ENCODE measurements at places on chromosomes 7 and 10. TPM values are rescaled to one million over a fixed set of nuclear protein-coding genes. Genes with fewer than 3 reads are reported as not detected.

GRCh38 chr7:42254217-42254616, 17.2 kb upstream of the GLI3 start:
- DNase-seq = peak; percentile 46
- H3K36me3 ChIP-seq = no peaks in the 10 kb centered on the region
- 0 out of 2 replicates have a peak, but pooled peaks cover 1% of the 10 kb centered on the region for H3K27me3 ChIP-seq
- H3K27ac ChIP-seq = no peak overlapping the region

- no peak overlapping the region for H3K4me3 ChIP-seq
- H3K27me3 ChIP-seq = no peaks in the 10 kb centered on the region
- no peaks in the 10 kb centered on the region for H3K4me1 ChIP-seq
- H3K27ac ChIP-seq = no peak overlapping the region
- DNase-seq = no peak
- no peaks in the 10 kb centered on the region for H3K36me3 ChIP-seq
Observed at GRCh38 chr7:94975336-94975735, 67.9 kb downstream of the PPP1R9A start.

DNA sequence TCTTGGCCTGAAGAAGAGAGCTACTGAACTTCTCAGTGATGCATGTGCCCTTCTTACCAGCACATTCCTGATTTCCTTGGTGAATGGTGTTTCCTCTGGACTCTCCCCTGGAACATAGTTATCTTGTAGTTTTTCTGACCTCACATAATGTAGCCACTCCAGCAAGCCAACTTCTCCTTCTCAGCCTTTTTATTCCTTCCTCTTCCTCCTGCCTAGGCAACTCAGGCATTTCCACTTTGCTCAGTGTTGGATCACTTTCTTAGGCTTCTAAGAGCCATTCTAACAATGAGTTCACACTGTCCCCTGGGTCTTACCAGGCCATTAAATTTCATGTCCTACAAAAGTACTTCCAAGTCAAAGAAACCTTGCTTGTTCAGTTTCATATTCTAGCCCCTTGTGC, 3.6 kb upstream of the PTTG1IP2 start:
- no peaks in the 10 kb centered on the region for H3K36me3 ChIP-seq
- no peak for DNase-seq
- no peak overlapping the region for H3K4me3 ChIP-seq
- no peaks in the 10 kb centered on the region for H3K4me1 ChIP-seq

- no peaks in the 10 kb centered on the region for H3K36me3 ChIP-seq
- DNase-seq = no peak
- H3K4me3 ChIP-seq = no peak overlapping the region
- no peaks in the 10 kb centered on the region for H3K27me3 ChIP-seq
Observed at GRCh38 chr7:35992436-35992835, 160.6 kb upstream of the EEPD1 start.

DNA sequence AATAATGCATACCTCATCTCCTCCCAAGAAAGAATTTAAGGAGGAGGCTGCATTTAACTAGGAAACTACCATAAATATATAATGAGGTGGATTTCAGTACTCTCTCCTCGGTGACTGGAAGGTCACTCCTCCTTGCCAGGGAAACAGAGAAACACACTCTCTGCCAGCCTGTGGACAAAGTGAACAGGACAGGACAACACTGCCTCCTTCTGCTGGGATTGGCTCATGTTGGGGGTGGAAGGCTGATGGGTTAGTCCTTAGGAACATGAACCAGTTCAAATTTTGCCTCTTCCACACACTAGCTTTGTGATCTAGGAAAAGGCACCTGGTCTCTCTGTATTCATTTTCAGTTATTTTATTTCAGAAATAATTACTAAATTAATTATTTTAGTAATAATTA, 50.6 kb upstream of the STEAP4 start:
- H3K27me3 ChIP-seq = no peaks in the 10 kb centered on the region
- H3K4me3 ChIP-seq = no peak overlapping the region
- H3K4me1 ChIP-seq = no peaks in the 10 kb centered on the region

The RNF133 gene
- total RNA-seq = under 0.01 TPM

DNA sequence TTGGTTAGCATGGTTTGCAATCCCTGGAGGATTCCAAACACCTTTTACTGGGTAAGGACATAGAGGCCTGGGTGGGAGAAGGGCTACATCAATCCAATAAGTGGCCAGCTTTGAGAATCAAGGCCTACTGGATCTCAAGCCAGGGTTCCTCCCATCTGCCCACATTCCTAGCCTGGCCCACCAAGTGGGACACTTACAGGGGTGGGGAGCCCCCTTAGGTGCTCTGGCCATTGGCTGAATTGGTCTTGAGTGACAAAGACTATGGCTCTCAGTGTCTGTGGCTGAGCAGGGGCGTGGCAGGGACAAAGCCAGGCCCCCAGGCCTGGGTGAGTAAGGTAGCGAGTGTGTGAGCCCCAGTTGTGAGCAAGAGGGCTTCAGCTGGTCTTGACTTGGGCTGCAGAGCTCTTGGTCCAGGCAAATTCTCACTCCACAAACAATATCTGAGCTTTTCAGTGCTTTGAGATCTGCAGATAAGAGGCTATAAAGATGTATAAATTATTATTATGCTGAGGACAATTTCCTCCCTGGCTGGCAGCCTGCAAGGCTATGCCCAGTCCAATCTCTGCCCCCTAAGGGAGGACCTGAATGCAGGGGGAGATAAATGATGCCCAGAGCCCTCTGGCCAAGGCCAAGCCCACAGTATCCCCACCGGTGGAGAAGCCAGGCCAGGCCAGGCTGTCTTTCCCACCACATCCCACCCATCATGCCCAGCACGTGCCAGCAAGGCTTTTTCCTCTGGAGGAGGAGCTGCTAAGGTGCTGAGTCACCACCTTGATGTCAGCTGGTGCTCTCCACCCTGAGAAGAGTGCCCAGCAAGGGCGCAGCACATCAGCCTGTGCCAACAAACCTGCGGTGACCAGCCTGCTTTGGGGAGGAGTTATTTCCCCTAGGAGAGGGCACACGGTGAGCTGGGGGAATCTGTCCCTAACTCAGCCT, 80.7 kb upstream of the DUSP5 start:
- H3K27ac ChIP-seq = no peak overlapping the region
- no peak overlapping the region for H3K4me3 ChIP-seq
- peaks cover 14% of the 10 kb centered on the region for H3K4me1 ChIP-seq
- no peaks in the 10 kb centered on the region for H3K36me3 ChIP-seq

GRCh38 chr10:33703501-33704213, 369.2 kb upstream of the NRP1 start:
- H3K4me1 ChIP-seq = peaks cover 3% of the 10 kb centered on the region
- H3K27me3 ChIP-seq = peaks cover 1% of the 10 kb centered on the region
- DNase-seq = peak; percentile 44
- no peak overlapping the region for H3K4me3 ChIP-seq

- H3K27ac ChIP-seq = no peak overlapping the region
- H3K4me3 ChIP-seq = no peak overlapping the region
- H3K27me3 ChIP-seq = no peaks in the 10 kb centered on the region
- H3K4me1 ChIP-seq = peaks cover 3% of the 10 kb centered on the region
- peak; percentile 45 for DNase-seq
- H3K36me3 ChIP-seq = peaks cover 8% of the 10 kb centered on the region
Observed at GRCh38 chr10:72223743-72224101, 7.6 kb upstream of the ASCC1 start.

The ST8SIA6 gene
- total RNA-seq = 0.18 TPM

The EEPD1 gene
- total RNA-seq = 8.1 TPM

GRCh38 chr7:36659172-36659516, 65.2 kb downstream of the AOAH start:
- peaks cover 6% of the 10 kb centered on the region for H3K4me1 ChIP-seq
- H3K27ac ChIP-seq = peak overlapping the region; percentile 9
- H3K36me3 ChIP-seq = no peaks in the 10 kb centered on the region

DNA sequence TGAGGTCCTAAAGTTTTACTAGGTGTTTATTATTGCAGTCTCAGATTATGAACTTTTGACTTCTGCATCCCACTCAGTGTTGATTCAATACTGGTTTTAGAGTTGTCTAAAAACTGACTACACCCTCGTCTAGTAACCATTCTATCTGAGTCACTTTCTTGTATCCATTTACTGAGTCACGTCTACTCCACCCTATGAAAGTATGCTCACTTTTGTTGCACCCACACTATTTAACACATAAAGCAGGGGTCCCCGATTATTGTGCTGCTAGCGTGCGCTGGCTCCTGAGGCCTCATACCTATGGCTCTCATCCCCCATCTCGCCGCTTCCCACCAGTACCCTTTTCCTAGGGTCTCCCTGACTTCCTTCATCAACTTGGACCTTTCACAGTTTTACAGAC, 2.0 kb downstream of the SAMD9 start:
- H3K27ac ChIP-seq = peak overlapping the region; percentile 72
- H3K4me1 ChIP-seq = peaks cover 7% of the 10 kb centered on the region
- no peak overlapping the region for H3K4me3 ChIP-seq
- no peaks in the 10 kb centered on the region for H3K36me3 ChIP-seq

DNA sequence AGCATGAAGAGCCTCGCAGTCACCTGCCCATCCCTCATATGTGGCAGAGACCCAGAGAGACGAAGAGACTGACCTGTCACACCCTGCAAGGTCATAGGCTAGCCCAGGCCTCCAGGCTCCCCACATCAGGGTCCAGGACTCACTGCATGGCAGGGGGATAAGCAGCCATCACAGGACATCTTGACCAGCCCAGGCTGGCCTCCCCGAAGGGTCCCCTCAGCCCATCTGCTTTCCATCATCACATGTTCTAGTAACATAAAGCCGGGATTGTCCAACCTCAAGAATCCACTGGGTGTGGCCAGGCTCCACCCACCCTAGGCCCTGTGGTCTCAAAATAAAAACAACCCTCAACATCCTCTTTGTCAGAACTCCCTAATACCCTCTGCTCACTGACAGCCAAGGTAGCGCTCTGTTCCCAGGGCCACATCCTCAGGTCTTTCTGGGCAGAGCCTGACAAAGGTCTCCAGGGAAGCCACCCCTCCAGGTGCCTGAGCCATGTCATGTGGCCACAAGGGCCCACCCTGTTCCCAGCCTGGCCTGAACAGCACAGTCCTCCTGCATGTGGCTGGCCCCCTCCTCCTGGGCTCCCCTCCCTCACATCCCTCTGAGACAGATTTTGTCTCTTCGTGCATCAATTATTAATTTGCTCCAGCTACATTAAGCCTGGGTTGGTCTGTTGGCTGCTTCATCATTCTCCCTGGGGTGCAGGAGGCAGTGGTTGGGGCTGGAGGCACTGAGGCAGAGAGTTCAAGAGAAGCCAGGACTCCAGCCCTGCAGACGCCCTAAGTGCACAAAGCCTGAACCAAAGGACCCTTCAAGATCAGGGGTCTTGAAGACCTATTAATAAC, 131.8 kb upstream of the UNC5B start:
- peaks cover 31% of the 10 kb centered on the region for H3K27me3 ChIP-seq
- H3K4me1 ChIP-seq = no peaks in the 10 kb centered on the region
- H3K4me3 ChIP-seq = no peak overlapping the region
- no peak for DNase-seq
- no peak overlapping the region for H3K27ac ChIP-seq

The CASTOR2 gene
- total RNA-seq = 6.1 TPM

- H3K4me1 ChIP-seq = peaks cover 1% of the 10 kb centered on the region
- no peaks in the 10 kb centered on the region for H3K27me3 ChIP-seq
- DNase-seq = no peak
- no peak overlapping the region for H3K4me3 ChIP-seq
- no peaks in the 10 kb centered on the region for H3K36me3 ChIP-seq
- H3K27ac ChIP-seq = no peak overlapping the region
Observed at GRCh38 chr7:28747404-28747803, 210.7 kb downstream of the TRIL start.

The ADCY1 gene
- total RNA-seq = 0.18 TPM

- no peak overlapping the region for H3K4me3 ChIP-seq
- H3K4me1 ChIP-seq = peaks cover 11% of the 10 kb centered on the region
- DNase-seq = no peak
- peaks cover 16% of the 10 kb centered on the region for H3K36me3 ChIP-seq
- H3K27me3 ChIP-seq = no peaks in the 10 kb centered on the region
Observed at GRCh38 chr10:125141150-125141859, 19.1 kb downstream of the CTBP2 start.

GRCh38 chr7:29063236-29063635, 83.1 kb downstream of the CPVL start:
- H3K27ac ChIP-seq = no peak overlapping the region
- H3K27me3 ChIP-seq = no peaks in the 10 kb centered on the region

- H3K27ac ChIP-seq = no peak overlapping the region
- no peaks in the 10 kb centered on the region for H3K4me1 ChIP-seq
- no peak for DNase-seq
- H3K36me3 ChIP-seq = no peaks in the 10 kb centered on the region
- no peak overlapping the region for H3K4me3 ChIP-seq
Observed at GRCh38 chr10:90977855-90978486, 57.1 kb upstream of the ANKRD1 start.

DNA sequence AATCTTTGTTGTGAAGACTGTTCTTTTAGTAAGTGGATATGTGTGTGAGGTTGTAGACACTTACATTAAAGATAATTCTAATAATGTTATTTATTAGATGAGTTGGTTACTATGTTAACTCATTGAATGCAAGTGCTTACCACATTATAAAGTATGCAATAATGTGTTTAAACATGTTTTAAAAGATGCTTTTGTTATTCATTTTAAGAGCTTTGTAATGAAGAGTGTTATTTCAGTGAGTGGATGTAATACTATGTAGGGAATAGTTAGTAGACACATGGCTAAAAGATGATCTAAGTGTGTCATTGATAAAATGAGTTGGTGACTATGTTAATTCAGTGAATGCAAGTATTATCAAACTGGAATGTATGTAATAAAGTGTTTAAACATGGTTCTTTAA, 70.0 kb upstream of the VOPP1 start:
- no peak overlapping the region for H3K27ac ChIP-seq
- no peaks in the 10 kb centered on the region for H3K36me3 ChIP-seq
- DNase-seq = no peak

GRCh38 chr7:95478272-95479037, 7.3 kb upstream of the ASB4 start:
- peak; percentile 30 for DNase-seq
- no peaks in the 10 kb centered on the region for H3K36me3 ChIP-seq
- no peak overlapping the region for H3K27ac ChIP-seq
- no peak overlapping the region for H3K4me3 ChIP-seq

The SLC12A9 gene
- 3.3 TPM for total RNA-seq

GRCh38 chr7:143327903-143328302, 12.0 kb downstream of the CLCN1 start:
- peaks cover 9% of the 10 kb centered on the region for H3K4me1 ChIP-seq
- no peak for DNase-seq
- H3K27me3 ChIP-seq = no peaks in the 10 kb centered on the region

The GRB10 gene
- total RNA-seq = 15.1 TPM

GRCh38 chr10:86782701-86783418, 26.4 kb downstream of the BMPR1A start:
- no peak for DNase-seq
- H3K4me1 ChIP-seq = peaks cover 13% of the 10 kb centered on the region
- H3K27ac ChIP-seq = no peak overlapping the region
- H3K4me3 ChIP-seq = no peak overlapping the region

The SORBS1 gene
- 0.18 TPM for total RNA-seq

The CYP3A7 gene
- not detected for total RNA-seq

- peaks cover 36% of the 10 kb centered on the region for H3K4me1 ChIP-seq
- peak overlapping the region; percentile 41 for H3K27ac ChIP-seq
- peak; percentile 88 for DNase-seq
- H3K36me3 ChIP-seq = no peaks in the 10 kb centered on the region
- H3K27me3 ChIP-seq = peaks cover 9% of the 10 kb centered on the region
Observed at GRCh38 chr7:151757274-151757673, 119.6 kb downstream of the PRKAG2 start.
